ENCODE measurements at places on chromosomes 5 and 9.

DNA sequence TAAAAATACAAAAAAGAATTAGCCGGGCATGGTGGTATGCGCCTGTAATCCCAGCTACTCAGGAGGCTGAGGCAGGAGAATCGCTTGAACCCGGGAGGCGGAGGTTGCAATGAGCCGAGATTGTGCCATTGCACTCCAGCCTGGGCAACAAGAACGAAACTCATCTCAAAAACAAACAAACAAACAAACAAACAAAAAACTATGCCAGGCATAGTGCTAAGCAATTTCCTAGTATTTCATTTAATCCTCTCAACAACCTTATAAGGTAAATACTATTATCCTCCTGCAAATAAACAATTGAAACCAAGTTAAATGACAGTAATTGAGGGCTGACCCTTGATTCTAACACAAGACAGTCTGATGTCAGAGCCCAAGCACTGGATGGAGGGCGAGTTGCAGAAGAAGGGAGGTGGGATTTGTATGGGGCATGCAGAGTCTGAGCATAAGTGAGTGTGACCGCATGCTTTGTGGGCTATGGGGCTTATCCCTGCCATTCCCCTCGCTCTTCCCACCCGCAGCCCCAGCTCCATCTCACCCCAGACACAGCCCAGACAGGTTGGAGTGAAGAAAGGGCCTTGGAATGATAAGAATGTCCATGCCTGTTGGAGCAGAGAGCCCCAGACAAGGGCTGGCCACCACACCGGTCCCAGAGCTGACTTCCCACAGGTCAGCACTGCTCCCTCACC is 24.3 kb upstream of the RPS14 start:
- no peak for DNase-seq

DNA sequence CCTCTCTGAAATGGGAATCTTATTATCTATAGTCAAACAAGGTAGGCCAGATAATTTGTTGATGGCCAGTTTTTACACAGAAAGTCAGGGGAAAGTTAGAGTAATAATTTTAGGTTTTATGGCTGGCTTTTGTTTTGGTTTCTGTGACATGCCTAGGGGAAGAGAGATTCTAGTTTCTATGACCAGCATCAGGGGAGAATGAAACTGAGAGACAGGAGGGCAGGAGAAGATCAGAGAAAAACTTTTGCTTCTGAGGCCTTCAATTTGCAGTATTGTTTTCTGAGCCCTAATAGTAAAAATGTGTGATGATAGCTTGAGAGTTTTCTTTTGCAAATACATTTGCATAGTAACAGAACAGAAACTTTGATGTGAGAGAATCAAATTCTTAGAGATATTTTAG is 564.3 kb downstream of the ZNF608 start:
- no peak for DNase-seq

GRCh38 chr5:62812621-62813255 is 234.1 kb downstream of the LRRC70 start:
- no peak for DNase-seq

- DNase-seq, result no peak
Measured at GRCh38 chr5:103951776-103952175, 389.2 kb upstream of the NUDT12 start.

GRCh38 chr9:112166176-112167140 is 8.6 kb downstream of the SUSD1 start:
- DNase-seq, result no peak

DNA sequence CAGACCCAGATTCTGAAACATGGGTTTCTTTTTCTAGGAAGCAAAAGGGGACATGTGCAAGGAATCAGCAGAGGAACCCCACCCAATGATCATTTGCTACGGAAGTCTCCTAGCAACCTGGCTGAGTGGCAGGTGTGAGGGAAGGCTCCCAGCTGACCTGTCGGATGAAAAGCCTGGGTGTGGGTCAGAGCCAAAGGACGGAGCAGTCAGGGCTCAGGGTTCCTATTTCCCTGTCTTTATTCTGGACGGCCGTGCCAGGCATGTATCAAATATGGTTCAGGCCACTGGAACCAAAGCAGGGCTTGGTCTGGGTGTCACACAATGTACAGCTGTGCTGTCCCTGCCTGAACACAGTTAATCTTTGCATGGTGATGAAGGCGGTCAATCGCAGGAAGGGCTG is 20.1 kb downstream of the STK10 start:
- DNase-seq, result no peak

DNA sequence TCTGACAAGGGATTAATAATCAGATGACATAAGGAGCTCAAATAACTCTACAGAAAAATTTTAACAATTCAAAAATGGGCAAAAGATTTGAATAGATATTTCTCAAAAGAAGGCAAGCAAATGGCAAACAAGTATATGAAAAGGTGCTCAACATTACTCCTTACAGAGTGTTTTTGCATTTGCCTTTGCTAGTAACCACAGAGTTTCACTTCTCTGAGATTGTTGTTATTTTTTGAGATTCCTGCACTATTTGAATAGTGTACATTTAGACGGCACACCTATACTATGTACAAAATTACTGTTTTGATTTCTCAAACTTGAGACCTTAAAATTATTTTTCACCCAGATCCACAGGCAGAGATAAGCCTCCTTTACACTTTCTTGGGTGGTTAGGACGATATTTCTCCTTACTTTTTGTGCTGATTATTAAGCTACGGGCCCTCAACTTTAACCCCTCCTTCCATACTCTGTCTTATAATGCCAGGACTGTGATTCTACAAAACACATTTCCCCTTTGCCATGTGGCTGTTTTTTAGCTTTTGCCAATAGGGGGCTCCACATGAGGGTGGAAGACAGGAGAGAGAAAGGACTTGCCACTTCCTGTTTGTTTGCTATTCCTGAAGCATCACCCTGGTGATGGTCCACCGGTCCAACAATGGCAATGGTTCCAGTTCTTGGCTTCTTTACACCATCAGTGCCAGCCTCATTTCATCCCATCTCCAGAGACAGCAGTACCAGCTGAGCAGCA is 65.0 kb upstream of the DAP start:
- DNase-seq, result no peak

GRCh38 chr9:8207596-8207995 is 408.0 kb upstream of the DMAC1 start:
- DNase-seq, result no peak

DNA sequence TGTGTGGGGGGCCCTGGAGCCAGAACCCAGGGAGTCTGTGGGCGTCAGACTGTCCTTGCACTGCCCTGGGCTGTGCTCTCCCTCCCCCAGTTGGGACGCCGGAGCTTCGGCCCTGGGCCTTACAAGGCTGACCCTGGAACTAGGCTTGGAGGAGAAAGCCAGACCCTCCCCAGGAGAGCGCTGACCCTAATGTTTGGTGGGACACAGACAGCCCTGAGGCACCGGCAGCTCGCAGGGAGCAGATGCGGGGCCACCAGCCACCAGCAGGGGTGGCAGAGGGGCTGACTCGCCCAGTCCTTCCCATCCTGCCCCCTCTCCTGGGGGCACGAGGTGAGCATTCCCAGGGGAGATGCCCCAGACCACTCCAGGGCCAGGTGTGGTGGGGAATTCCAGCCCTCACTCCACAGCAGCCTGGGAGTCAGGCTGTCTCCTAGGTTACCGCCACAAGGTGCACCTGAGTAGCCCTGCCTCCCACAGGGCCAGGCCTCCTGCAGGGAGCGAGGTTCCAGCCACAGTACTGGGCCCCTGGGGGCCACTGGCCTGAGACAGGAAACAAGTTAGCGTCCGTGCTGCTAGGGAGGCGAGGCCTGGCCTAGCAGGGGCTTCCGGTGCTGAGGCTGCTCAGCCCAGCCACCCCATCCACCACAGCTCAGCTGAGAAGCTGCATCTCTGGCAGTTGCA is 134.6 kb downstream of the OLFM1 start:
- DNase-seq, result no peak

GRCh38 chr9:22041775-22042174 is 32.7 kb upstream of the CDKN2B start:
- DNase-seq, result no peak

- no peak for DNase-seq
Measured at GRCh38 chr5:96343094-96343493, 90.0 kb downstream of the PCSK1 start.

DNA sequence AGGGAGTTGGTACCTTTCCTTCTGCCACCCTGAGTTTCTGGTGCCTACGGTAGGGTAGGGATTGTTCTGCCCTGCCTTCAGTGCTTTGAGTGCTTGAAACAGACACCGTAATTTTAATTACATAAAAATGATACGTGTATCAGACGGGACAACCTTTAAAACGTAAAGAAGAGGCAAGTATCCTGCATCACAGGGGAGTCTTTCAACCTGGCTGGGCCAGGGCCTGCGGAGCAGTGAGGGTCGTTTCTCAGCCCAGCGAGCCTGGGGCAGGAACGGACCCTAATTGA is 483 bp upstream of the DAB2IP start:
- no peak for DNase-seq

DNA sequence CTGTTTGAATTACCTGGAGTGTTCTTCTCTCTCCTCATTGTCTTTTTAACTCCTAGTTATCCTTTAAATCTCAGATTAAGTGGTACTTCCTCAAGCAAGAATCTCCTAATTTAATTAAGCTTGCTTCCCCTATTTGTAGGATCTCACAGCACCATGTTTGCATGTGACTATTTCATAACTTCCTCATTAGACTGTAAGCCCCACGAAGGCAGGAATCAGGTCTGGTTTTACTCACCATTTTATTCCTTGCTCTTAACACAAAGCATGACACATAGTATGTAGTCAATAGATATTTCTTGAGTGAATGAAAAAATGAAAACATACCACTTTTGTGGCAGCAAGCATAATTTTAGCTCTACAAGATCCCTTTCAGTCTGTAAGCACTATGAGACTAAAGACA is 1.3 kb upstream of the ERMP1 start:
- no peak for DNase-seq

- DNase-seq, result no peak
Measured at GRCh38 chr5:118701791-118702190, 286.6 kb downstream of the DTWD2 start.

GRCh38 chr9:87063871-87064270 is 116.6 kb upstream of the GAS1 start:
- DNase-seq, result no peak

DNA sequence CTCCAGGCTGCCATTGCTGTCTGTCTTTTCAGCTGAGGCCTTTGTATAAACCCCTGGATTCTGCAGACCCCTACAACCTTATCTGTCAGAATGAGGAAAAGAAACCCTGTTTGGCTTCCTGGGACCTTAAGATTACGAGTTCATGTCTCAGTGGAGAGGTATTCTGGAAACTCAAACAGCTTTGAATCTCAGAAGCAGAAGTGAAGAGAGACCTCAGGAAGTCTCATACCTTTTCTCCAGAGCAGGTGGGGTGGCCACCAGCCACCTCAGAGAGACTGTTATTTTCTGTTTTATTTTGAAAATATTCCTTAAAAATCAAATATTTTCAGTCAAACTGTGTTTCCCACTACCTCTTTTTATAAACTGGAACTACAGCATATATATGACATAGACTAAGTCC is 457.5 kb downstream of the TMEM232 start:
- no peak for DNase-seq

- DNase-seq, result peak; percentile 49
Measured at GRCh38 chr9:93574091-93574899, 2.1 kb upstream of the PHF2 start.

DNA sequence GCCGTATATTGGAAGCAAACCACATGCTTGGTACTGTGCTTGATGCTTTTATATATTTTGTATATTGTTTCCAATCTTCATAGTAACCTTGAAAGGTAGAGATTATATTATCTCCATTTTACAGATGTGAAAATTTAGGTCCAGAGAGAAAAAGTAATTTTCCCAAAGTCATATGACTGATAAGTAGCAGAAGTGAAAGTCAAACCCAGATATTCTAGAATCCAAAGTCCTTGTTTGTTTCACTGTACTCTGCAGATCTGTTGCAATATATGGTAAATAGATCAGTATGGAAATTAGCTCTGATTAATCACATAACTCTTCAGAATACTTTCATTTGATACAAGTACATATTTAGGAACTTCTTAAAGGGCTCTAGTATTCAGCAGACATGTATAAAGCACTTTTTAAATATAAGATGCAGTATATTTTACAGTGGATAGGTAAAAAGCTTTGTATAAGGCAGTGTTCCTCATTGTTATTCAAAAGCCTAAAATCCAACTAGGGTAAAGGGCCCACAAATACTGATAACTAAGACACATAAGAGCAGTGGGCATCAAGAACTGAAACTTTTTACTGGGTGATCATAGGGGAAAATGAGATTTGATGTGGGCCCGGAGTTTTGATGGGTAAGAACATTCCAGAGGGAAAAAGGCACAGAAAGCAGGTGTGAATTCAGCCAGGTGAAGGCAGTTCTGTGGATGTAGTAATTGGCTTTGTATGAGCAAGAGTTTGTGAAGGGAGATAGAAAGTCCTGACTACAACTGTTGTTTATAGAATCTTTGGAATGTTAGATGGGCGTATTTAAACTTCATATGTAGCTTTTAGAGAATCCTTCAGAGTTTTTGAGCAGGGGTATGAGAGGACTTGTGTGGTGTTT is 25.0 kb downstream of the NDFIP1 start:
- no peak for DNase-seq

DNA sequence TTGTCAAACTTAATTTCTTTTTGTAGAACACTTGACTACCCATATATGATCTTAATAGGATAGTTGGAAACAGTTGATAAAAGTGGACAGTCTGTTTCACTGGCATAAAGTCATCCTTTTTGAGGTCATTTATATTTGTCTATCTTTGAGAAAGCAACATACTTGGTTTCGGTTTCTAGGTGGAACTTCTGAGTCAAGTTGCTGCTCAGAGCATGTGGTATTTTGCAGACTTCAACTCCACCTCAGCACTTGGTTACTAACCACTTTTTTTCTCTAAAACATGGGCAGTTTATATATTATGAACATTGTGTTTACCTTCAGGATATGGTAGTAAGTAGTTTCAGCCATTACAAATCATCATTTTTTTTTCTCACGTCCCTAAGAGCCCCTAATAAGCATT is 1749.0 kb upstream of the C9orf72 start:
- no peak for DNase-seq

GRCh38 chr9:127813686-127814226 is 11.1 kb downstream of the FPGS start:
- DNase-seq, result no peak

DNA sequence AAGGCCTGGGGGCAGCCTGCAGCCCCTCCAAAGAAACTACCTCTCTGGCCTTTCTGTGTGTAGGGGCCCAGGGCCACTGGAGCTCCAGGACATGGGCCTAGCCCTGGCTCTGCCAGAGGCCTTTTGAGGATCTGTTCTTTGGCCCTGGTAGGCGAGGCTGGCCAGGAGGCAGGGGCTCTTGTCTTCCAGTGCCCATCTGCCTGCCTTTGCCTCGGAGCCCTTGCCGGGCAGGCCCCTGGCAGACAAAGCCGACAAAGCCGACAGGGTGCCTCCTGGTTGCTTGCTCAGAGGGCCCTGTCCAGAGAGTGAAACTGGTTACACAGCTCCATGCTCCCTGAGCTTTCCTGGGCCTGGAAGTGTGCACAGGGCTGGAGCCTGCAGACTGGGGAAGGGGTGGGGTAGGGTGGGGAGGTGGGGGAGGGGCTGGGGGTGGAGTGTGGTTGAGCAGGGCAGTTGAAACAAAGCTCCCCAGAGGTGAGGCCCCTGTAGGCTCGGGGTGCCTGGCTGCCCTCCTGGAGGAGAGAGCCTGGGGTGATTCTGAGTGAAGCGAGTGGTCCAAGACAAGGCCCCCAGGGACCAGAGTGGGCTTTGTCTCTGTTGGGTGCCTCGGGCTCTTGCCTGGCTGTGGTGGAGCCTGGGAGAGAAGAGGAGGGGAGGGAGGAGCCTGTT is 29.3 kb downstream of the PTPA start:
- DNase-seq, result peak; percentile 56

Measured in stimulated activated effector memory CD8-positive, alpha-beta T cell treated with anti-CD3 and anti-CD28 coated beads, Interleukin-12 subunit alpha, Interleukin-12 subunit beta, amount 100 ng/mL, for 72 hours (primary cell).